ENCODE measurements at places on chromosomes 11 and 22.
A peak's percentile ranks its signal among the peaks of the same experiment; 100 is the strongest.

GRCh38 chr11:88697139-88697538, 359.6 kb upstream of the CTSC start:
- no peak for DNase-seq

GRCh38 chr11:66568124-66568916, at the start of gene CTSF:
Gene CTSF, minus strand, starts transcription at chr11:66568606. Its CDS starts 120 bp downstream, at chr11:66568486.
- peak; percentile 75 for DNase-seq

- no peak for DNase-seq
Measured at GRCh38 chr11:18011633-18012032, 1.2 kb downstream of the SERGEF start.

GRCh38 chr22:21635771-21636510, 3.4 kb downstream of the CCDC116 start:
- no peak for DNase-seq

- no peak for DNase-seq
Measured at GRCh38 chr11:31089117-31089516, 280.4 kb downstream of the DCDC1 start.

GRCh38 chr22:37218771-37219411, 6.6 kb upstream of the SSTR3 start:
- DNase-seq = no peak

DNA sequence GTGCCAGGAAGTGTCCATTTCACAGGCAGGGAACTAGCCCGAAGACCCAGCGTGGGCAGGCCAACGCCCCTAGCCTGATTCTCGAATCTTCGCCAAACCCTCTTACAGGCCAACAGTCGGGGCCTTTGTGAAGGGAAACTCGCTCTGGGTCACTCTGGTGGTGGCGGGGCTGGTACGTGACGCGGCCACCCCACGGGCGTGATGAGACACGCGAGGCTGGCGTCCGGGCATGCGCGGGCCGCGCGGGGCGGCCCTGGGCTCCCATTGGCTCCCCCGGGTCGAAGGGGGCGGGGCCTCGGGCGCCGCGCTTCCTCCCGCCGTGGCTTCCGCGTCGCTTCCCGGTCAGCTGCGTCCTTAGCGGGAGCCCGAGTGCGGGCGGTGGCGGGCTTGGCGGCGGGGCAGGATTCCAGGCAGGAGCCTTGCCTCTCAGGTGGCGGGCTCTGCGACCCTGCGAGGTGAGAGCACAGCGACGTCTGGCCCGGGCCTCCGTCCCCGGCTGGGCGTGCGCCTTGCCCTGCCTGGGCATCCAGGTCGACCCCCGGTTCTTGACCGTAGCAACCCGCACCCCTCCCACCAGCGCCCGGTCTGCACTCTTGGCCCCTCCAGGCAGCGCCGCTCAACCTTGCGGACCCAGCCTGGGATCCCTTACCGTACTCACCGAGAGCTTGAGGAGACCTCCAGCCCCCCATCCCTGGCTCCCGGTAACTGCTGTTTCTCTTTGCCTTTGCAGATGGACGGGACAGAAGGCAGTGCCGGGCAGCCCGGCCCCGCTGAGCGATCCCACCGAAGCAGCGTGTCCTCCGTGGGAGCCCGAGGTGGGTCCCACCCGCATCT, at the start of gene FRMD8:
Gene FRMD8 (plus strand): TSS at position 331 of the 834 bp plus-strand sequence. CDS start 400 bp downstream, at position 731.
- DNase-seq = peak; percentile 87

- no peak for DNase-seq
Measured at GRCh38 chr11:79471071-79471844, 30.4 kb upstream of the TENM4 start.

DNA sequence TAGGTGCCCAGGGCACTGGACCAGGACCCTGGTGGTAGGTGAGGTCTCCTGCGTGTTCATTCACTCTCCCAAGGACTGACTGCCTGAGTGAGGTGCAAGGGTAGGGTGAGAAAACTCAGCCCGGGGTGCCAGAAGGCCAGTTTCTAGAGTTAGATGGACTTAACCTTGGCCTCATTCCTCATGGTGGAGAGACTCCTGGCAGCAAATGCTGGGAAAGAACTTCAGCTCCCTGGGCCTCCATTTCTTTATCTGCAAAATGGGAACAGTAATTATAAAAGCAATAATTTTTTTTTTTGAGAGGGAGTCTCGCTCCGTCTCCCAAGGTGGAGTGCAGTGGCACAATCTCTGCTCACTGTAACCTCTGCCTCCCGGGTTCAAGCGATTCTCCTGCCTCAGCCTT, 47.7 kb downstream of the TRIOBP start:
- no peak for DNase-seq

DNA sequence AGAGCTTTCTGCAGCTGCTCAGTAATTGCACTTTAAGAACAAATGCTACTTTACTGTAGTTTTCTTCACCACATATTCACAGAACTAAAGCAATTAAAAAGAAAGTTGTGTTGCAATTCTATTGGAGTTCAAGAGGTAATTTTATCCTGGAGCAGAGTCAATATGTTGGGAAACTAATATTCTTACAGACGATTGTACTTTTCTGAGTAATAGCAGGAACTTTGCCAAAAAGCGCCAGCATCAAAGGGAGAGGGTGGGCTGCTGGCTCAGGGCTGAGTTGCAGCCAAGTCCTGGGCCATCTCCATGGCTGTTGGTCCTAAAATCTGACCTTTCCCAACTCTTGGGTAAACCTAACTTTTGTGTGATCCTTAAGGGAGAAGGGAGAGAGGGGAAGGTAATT, 73.6 kb upstream of the MYO18B start:
- DNase-seq = no peak

- no peak for DNase-seq
Measured at GRCh38 chr22:37410174-37411055, 16.9 kb downstream of the ELFN2 start.

DNA sequence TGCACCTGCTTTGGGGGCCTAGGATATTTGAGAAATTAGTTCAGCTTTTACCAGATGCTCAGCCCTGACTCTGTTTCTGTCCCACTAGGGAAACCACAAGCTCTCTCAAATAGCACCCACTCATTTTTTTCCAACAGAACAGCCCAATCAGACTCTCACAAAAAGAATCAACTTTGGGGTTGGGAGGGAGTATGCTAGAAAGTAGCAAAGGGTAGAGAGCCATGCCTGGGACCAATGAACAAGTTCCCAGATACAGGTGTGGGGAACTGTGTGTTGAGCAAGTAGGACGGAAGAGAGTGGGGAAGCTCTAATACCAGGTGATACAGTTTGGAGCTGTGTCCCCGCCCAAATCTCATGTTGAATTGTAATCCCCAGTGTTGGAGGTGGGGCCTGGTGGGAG, 41.1 kb downstream of the TRIM66 start:
- DNase-seq = no peak

GRCh38 chr11:120696597-120697218, 185.2 kb downstream of the GRIK4 start:
- DNase-seq = no peak

DNA sequence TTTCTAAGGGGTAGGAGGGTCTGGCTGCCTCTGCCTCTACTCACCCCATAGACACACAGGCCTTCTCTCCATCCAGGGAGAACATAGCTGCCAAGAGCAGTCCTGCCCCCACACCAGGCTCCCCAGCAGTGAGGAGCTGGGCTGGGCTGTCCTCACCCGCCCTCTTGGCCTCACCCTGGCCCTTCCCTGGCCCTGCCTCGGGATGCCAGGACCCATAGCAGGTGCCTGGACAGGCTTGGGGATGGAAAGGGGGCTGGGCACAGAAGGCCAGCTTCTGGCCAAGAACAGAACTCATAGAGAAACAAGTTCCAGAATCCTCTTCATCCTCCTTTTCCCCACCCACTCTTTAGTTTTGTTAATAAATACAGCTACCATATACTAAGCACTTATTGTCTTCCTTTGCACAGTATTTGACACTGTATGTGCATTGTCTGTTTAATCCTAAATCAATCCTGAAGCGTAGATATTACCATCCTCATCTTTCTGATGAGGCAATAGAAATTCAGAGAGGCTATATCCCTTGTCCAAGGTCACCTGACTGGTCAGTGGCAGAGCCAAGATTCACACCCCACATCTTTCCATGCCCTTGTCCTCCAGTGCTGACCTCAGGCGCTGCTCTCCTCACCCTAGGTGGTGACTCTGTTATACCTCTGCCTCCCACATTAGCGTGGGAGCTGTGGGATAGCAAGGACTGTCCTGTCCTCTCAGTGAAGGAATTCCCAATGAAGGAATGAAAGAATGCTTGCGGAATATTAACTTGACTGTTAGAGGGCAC, 22.0 kb upstream of the MYOD1 start:
- DNase-seq = no peak

DNA sequence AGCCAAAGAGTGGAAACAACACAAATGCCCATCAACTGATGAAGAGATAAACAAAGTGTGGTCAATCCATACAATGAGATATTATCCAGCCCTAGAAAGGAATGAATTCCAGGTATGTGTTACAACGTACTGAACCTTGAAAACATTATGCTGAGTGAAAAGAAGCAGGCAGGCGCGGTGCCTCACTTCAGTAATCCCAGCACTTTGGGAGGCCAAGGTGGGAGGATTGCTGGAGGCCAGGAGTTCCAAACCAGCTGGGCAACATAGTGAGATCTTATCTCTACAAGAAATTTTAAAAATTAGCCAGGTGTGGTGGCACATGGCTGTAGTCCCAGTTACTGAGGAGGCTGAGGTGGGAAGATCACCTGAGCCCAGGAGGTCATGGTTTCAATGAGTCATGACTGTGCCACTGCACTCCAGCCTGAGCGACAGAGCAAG, 24.6 kb upstream of the TESMIN start:
- DNase-seq = no peak

DNA sequence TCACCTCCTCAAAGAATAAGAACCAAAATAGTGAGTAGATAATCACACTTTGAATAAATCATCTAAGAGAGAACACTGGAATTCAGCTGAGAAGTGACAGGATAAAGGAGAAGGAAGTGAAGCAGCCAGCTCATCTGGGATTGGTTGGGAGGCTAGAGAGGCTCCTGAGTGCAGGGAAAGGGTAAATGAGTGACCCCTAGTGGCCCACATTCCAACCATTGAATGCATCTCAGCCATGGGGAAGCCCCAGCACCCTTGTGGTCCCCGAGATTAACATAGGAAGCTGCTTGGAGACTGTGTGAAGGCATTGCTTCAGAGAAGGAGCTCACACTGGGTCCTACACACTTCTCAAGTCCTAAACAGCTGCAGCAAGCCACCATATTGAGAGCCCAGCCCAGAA, 82.3 kb downstream of the JRKL start:
- no peak for DNase-seq

- no peak for DNase-seq
Measured at GRCh38 chr11:45960387-45961095, 38.1 kb downstream of the LARGE2 start.

DNA sequence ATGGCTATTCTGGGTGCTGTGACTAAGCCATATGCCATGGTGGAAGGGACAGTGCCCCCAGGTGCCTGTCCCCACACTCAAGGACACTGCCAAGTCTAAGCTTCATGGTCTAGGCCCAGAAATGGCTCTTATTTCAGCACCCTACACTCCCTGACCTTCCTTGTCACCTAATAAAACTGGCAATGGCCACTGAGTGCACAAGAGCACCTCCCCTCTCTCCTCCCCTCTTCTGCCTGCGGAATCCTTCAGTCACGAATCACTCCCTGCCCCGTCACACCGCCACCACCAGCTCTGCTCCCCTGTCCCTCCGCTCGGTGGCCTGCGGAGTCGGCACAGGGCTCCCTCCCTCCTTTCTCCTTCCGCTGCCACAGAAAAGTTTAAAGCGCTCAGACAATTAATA, 19.0 kb upstream of the LMO1 start:
- no peak for DNase-seq

GRCh38 chr11:269146-269890, 8.9 kb upstream of the NLRP6 start:
- peak; percentile 63 for DNase-seq

DNA sequence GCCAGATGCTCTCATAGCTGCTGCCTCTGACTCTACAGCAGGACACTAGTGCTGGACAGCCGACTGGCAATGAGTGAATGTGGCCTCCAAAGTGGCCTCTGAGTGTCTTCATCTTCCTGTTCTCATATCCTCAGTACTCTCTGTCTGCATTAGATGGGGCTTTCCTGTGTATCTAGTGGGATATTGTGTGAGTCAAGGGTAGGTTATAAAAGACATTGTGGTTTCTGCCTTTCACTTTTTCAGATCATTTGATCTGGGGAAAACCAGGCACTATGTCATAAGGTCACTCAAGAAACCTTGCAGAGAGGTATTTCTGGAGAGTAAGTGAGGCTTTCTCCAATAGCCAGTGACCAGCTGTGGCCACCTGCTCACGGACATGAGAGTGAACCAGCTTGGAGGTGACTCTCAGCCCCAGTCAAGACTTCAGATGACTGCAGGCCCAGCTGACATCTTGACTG, 333.6 kb upstream of the NCAM1 start:
- DNase-seq = no peak

GRCh38 chr11:102157219-102157618, 47.0 kb downstream of the YAP1 start:
- no peak for DNase-seq

DNA sequence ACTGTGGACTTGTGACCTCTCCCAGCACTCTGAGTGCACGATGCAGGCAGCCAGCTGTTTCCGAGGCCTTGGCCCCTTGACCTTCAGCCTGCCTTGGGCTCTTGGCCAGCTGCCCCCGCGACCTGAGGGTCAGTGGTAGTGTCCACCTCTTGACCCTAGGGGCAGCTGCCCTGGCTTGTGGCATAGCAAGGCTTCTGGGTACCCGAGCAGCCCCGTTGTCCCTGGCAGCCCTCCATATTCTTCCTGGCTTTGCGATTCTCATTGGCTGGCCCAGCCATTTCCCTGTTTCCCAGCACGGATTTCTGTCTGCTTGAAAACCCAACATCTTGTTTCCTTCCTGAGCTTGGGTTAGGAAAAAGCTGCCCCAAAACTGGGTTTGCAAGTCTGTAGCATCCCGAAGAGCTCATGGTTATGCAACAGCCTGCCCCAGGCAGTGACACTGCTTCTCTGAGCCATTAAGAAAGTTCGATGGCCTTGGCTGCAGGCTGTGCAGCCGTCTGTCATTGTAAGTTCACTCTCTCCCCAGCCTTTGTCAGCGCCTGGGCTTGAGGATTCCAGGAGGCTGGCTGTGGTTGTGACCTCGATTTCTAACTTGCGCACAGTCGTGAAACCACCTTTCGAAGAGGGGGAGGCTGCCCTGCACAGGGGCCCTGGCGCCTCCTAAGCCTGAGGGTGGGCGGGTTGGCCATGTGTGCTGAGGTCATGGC, 48.8 kb downstream of the FBLN1 start:
- no peak for DNase-seq

DNA sequence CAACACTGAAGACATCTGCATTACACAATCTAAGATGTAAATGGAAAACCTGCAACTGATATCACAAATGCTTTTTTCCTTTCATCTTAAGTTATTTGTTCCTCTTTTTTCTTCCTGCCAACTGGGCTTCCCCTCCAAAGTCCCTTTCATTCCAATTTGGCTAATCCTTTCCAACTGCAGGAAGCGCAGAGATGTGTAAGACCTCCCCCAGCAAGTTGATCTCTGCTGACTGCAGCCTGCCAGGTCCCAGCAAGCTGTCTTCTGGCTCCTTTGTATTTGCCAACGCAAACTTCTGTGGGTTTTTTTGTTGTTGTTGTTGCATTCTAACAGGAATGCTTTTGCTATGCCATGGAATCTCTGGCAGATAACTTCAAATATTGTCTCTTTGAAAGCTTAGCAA, 38.5 kb upstream of the LRRC4C start:
- DNase-seq = no peak

DNA sequence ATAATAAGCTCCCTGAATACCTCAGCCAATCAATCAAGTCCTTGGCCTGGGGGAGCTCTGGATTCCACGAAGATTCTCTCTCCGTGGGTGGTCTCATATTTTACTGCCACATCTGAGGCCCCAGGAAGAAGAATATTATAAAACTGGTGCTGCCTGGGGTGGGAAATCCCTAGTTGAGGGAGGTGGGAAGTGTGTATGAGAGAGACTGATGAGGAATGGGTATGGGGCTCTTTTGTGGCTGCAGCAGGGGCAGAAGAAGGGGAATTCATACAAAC, 71.5 kb downstream of the SYN3 start:
- DNase-seq = no peak
